T1000 (cell line): ENCODE measurements at places on chromosomes 5 and 9.

DNA sequence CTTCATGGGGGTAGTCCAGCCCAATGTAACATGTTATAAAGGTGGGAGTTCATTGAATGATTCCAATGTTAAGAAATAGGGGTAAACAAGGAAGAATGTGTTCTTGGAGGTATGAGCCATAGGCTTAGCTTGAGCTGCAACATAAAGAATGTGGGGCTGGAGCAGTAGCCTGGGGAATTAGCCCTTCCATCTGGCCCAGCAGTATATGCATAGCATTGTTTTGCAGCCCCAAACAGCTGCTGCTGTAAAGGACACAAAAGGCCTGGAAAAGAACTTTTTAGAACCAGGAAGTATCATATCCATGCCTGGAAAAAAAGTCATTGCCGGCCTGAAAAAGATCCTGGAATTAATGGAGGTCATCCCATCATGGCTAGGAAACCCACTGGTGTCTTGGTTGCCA is 55.8 kb upstream of the SMARCA2 start:
- no peak for DNase-seq

DNA sequence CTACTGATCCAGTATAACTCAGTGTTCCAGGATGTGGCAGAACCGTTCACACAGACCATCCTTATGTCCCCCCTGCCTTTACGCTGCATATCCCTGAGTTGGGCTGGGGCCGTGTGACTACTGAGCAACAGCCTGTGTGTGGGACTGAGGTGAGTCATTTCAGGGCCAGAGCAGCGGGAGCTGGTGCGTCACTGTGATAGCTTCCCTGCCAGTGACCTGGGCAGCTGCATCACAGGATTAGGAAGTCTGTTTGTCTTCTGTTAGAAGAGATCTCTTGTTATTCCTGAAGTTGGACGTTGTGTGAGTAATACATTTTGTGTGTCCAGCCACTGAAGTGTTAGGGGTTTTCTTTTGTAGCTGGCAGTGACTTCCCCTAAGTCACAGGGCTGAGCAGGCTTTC is 35.6 kb downstream of the TPPP start:
- peak; percentile 42 for DNase-seq

DNA sequence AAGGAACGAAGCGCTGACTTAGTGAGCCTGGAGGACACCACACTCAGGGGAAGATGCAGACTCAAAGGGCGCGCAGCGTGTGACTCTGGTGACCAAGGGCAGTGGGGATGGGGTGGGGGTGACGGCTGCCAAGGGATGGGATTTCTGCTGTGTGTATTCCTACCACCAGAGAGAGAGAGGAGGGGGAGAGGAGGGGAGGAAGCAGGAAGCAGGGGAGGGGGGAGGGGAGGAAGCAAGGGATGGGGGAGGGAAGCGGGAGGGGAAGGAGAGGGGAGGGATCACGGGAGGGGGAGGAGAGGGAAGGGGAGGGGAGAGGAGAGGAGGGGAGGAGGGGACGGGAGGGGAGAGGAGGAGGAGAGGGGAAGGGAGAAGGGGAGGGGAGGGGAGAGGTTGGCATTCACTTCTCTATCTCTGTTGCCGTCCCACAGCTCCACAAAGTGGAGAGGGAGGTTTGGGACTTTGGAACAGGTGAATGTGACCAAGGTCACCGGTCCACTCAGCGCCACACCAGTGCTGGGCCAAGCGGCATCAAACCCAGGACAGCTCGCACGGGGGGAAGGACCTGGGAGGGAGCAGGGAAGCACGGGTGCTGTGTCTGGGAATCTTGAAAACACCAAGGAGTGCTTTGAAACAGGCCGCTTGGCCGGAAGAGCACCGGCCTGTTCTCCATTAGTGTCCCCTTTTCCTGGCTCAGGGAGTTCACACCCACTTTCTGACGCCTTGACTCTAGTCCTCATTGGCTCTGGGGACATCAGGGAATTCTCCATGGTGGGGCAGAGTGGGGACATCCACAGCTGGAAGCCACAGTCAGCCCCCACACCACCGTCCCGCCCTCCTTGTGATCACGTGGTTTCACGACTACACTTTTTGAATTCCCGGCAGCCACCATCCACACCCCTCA is 77.4 kb downstream of the VAV2 start:
- DNase-seq = no peak

DNA sequence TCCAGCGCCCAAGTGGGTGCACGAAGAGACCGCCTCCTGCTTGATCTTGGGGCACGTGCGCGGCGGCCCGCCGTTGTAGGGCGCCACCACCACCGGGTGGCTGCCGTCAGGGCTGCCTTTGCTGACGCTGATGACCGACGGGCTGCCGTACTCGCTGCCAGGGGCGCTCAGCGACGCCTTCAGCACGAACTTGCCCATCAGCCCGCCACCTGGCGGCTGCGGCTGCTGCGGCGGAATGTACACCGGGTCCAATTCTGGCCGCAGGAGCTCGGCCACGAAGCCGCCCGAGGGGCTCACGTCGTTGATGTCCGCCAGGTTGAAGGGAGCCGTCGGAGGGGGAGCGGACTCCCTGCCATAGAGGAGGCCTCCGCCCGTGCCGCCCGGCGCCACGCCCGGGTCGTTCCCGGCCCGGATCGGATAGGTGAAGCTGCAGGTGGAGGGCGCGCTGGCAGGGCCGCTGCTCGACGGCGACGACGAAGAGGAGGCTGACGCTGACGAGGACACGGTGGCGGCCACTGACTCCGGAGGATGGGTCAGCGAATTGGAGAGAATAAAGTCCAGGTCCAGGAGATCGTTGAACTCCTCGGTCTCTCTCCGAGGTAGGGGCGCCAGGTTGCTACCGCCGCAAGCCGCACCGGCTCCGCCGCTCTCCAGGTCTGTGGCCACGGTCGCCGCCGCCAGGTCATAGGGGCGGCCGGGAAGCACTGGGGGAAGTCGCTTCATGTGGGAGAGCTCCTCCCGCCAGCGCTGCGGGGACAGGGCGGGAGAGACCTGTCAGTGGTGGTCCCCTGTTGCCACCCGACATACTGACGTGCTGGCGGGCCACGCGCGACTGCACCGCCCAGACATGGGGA is 1.8 kb downstream of the KLF4 start:
- peak; percentile 37 for DNase-seq

DNA sequence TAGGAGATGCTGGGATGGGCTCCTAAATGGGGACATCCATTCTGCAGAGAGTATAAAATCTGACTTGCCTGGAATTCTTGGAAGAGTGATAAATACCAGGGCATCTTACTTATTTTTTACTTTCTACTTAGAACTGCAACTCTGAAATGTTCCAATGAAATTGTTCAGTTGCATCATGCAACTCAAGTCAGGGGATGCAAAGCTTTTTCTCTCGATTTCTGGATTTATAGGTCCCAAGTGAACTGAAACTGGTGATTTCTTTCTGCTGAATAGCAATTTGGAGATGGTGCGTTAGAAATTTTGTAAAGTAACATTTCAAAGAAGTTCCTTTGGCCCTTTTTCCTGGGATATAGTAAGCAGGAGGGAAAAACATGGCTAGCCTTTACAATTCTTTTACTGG is 238.4 kb upstream of the CD180 start:
- DNase-seq = no peak

- DNase-seq = no peak
Measured at GRCh38 chr9:135034106-135034505, 53.4 kb upstream of the OLFM1 start.

DNA sequence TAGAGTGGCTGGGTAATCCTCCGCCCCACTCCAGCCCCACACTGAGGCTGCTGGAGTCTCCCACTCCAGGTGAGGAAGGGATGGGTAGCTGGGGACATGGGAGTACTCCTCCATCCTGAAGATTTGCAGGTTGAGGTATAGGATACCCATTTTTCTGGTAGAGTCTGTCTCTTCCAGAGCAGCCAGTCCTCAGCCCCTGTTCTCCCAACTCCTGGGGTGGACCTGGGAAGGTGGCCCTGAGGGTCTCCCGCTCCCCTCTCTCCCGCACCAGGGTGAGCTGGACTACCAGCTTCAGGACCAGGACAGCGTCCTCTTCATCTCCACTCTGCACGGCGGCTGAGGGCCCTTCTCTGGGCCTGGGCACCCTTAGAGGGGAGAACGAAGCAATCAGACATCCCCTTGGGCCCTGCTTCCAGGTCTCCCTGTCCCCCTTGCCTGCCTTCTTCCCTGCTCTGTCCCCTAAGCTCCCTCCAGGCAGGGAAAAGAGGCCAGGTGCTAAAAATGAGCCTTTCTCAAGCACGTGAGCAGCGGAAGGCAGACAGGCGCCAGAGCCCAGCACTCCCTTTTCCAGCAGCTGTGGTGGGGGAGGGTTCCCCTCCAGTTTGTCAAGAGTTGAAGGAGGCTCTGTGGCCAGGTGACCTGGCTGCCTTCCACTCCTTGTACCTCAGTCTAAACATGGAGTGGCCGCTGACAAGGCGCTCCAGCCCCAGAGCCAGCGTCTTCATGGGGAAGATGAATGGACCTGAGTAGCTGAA is 18.4 kb downstream of the URM1 start:
- DNase-seq = no peak

- no peak for DNase-seq
Measured at GRCh38 chr9:38368731-38369130, 23.8 kb upstream of the ALDH1B1 start.

- no peak for DNase-seq
Measured at GRCh38 chr5:518721-519120, 5.5 kb downstream of the SLC9A3 start.

DNA sequence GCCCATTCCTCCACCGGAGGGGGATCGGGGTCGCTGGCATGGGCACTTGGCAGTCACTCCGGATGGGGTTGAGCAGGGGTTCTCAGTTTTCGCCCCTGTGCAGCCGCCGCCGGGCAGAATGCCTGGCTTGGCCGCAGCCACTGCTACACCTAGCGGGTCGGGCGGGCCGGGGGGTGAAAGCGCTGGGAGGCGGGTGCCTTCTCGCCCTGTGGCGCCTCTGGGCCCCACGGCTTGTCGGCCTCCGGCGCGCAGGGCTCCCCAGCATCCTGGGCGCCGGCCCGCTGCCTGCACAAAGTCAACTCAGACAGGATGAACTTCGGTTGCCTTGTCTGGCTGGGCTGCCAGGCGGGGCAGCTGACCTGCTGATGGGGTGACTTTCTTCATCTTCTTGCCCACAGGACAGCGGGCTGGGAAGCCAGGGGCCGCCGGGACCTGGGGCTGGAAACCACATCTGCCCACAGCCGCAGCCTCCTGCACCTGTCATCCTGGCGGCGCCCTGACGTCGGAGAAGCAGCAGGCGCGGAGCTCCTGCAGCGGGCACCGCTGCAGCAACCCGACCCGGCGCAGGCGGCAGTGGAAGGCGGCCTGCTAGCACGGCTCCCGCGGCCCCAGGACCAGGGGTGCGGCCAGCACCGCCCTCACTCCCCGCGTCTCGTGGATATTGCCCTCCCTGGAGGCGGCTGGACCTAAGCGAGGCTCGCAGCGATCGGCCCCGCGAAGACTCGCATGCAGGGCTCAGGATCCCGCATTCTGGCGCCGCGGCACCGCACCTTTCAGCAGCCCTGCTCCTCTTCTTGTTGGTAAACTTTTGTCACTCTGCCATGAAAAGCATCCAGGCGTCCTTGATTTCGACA is 1.3 kb upstream of the ANKRD18A start:
- no peak for DNase-seq

DNA sequence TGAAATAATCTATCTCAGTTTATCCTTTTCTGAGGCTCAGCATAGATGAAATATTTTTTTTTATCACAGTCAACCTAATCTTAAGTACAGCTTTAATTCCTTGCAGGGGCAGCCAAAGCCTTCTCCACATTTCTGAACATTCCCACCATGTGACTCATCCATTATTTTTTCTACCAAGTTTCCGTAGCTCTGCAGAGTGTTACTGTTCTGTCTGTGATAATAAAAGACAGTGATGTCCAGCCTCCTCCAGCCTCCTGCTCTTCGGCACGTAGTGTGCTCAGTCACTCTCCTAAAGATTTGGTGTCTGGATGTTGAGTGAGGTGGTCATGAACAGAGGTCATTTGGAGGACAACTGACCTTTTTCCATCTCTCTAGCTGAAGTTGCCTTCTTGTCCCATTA is 338.1 kb upstream of the ADAMTS16 start:
- DNase-seq = no peak

- DNase-seq = no peak
Measured at GRCh38 chr5:56307714-56308333, 74.7 kb upstream of the ANKRD55 start.

DNA sequence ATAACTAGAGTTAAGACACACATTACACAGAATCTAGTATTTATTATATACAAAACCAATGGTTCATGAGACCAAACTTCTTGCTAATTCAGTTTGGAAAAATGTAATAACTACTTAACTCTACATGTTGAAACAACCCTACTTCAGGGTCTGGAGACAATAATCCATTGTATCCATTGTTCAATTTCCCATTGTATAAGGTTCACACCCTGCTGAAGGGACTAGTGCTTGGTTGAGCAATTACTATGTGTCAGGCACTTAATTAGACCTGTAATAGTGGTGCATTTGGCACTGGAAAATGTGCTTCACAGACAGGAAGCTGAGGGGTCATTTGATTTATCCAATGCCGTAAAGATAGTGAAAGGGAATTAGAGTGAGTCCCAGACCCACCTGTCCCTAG is 114.3 kb upstream of the PAPPA start:
- no peak for DNase-seq

GRCh38 chr5:5294429-5294828 is 128.0 kb upstream of the ICE1 start:
- DNase-seq = no peak

DNA sequence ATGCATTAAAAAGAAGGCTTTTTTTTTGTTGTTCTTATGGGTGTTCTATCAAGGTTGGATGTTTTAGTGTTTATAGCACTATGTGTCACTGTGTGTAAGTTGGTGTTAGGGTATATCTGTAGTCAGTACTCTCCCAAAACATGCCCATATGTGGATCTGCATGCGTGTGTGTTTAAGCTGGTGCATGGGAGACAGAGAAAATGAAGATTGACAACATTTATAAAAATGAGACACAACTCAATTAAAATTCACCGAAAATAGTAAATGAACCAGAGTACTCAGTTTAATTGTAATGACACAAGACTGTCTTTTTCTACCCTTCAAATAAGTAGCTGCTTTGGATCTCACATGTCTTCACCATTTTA is 323.4 kb downstream of the TMEM161B start:
- DNase-seq = no peak

GRCh38 chr5:61906820-61907219 is 399.2 kb upstream of the KIF2A start:
- DNase-seq = no peak

DNA sequence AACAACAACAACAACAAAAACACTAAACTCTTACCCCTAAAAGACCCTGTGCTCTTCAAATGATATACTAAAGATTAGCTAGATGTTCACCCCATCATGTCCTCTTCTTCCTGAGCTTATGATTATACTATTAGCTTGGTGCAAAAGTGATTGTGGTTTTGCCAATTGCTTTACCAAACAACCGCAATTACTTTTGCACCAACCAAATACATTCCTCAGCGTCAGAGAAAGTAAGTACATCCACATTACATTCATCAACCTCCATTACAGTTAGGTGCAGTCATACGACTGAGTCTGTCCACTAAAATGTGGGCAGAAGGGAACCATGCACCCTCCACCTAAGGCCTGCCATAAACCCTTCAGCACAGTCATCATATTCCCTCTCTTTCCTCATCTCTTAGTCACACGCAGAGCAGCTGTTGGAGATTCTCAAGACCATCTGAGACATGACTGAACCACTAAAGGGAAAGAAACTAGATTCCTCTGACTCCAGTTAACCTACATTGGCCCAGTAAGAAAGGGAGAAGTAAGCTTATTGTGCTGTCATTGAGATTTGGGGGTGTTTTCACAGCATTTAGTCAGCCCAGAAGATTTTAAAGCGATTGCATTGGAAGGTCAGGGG is 181.6 kb upstream of the TLE4 start:
- DNase-seq = no peak

GRCh38 chr9:130239741-130240241 is 25.8 kb upstream of the HMCN2 start:
- DNase-seq = no peak

GRCh38 chr5:121967187-121967586 is 5.4 kb downstream of the SRFBP1 start:
- no peak for DNase-seq
